ENCODE measurements at places on chromosomes 12 and 14. TPM values are rescaled to one million over a fixed set of nuclear protein-coding genes. Genes with fewer than 3 reads are reported as not detected.
A peak's percentile ranks its signal among the peaks of the same experiment; 100 is the strongest.

DNA sequence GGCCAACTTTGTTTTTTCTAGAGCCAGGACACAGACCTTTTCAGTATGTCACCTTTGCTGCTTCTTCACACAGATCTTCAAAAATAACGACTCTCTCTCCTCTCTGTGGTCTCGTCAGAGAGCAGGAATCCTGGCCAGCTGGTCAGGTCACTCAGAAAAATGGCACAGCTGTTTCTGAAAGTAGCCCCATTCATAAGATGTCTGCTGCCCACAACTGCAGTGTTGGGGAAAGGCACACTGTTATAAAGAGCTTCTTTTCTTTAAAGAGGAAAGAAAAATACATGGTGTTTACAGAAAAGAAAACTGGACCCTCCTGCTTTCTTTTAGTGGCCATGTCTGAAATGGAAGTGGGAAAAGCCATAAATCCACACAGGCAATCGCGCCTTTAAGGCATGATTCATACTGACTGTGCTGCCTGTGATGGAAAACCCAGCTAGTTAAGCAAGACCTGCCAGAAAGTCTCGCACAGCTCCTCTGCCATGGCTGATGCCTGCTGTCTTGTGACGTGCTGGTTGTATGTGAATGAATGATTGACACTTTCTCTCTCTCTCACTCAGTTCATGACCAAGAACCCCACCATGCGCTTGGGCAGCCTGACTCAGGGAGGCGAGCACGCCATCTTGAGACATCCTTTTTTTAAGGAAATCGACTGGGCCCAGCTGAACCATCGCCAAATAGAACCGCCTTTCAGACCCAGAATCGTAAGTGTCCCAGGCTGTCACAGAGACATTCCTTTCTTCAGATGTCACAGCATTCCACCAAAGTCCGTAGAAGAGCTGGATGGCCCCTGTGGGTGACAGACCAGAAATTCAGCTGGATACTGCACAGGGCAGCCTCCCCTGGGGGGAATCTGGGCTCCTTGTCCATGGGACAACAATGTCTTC is 147.9 kb upstream of the HIF1A start:
- DNase-seq, result no peak
- H3K36me3 ChIP-seq, result no peaks in the 10 kb centered on the region
- peak overlapping the region; percentile 93 for H3K27ac ChIP-seq
- peaks cover 48% of the 10 kb centered on the region for H3K4me1 ChIP-seq
- no peaks in the 10 kb centered on the region for H3K27me3 ChIP-seq

Gene PLA2G1B
- total RNA-seq, result not detected

- no peaks in the 10 kb centered on the region for H3K4me1 ChIP-seq
- no peak overlapping the region for H3K27ac ChIP-seq
- DNase-seq, result peak; percentile 13
- H3K36me3 ChIP-seq, result no peaks in the 10 kb centered on the region
- H3K4me3 ChIP-seq, result no peak overlapping the region
Measured at GRCh38 chr14:21940887-21941856, 267.6 kb upstream of the OR4E1 start.

GRCh38 chr12:132132609-132133430 is 11.3 kb downstream of the DDX51 start:
- peaks cover 3% of the 10 kb centered on the region for H3K36me3 ChIP-seq
- no peaks in the 10 kb centered on the region for H3K27me3 ChIP-seq
- no peaks in the 10 kb centered on the region for H3K4me1 ChIP-seq
- H3K4me3 ChIP-seq, result no peak overlapping the region
- H3K27ac ChIP-seq, result no peak overlapping the region
- DNase-seq, result no peak

GRCh38 chr12:124737040-124737419 is 126.6 kb downstream of the SCARB1 start:
- no peak overlapping the region for H3K27ac ChIP-seq
- no peaks in the 10 kb centered on the region for H3K27me3 ChIP-seq
- no peak overlapping the region for H3K4me3 ChIP-seq
- peaks cover 4% of the 10 kb centered on the region for H3K4me1 ChIP-seq
- no peak for DNase-seq
- H3K36me3 ChIP-seq, result no peaks in the 10 kb centered on the region

- H3K27ac ChIP-seq, result peak overlapping the region; percentile 28
- no peaks in the 10 kb centered on the region for H3K36me3 ChIP-seq
- no peak overlapping the region for H3K4me3 ChIP-seq
- DNase-seq, result no peak
Measured at GRCh38 chr12:27627123-27627852, 69.0 kb upstream of the REP15 start.

Gene B4GALNT3
- total RNA-seq, result 6.6 TPM

Gene PZP
- total RNA-seq, result not detected

- H3K4me1 ChIP-seq, result peaks cover 5% of the 10 kb centered on the region
- H3K36me3 ChIP-seq, result no peaks in the 10 kb centered on the region
- H3K4me3 ChIP-seq, result no peak overlapping the region
- no peak overlapping the region for H3K27ac ChIP-seq
- peaks cover 26% of the 10 kb centered on the region for H3K27me3 ChIP-seq
- no peak for DNase-seq
Measured at GRCh38 chr12:114481200-114481535, 75.2 kb upstream of the TBX5 start.

GRCh38 chr14:21440859-21441258 is 15.1 kb downstream of the CHD8 start:
- H3K27ac ChIP-seq, result no peak overlapping the region
- no peak overlapping the region for H3K4me3 ChIP-seq
- DNase-seq, result no peak
- H3K27me3 ChIP-seq, result no peaks in the 10 kb centered on the region

Gene APOF
- total RNA-seq, result not detected

Gene SPX
- total RNA-seq, result 33.6 TPM

Gene PPP1R13B
- total RNA-seq, result 131 TPM

Data from thyroid gland (tissue), 4 donors.